ENCODE measurements at places on chromosomes 1 and 21.

DNA sequence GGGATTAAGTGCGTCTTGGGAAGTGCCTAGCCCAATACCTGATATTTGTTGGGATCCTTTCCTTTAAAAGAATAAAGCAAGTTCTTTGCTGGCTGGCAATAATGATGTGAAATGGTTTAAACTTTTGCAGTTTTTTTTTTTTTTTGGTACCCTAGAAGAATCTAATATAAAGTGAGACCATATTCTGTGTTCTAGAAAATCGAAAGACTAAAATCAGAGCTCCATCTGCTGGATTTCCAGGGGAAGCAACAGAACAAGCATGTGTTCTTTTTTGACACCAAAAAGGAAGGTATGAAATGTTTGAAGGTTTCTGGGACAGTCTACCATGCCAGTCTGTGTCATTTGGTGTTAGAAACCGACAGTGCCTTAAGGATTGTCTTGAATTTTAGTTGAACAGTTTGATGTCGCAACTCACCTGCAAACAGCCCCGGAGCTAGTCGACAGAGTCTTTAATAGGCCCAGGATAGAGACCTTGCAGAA, 6.4 kb downstream of the UTP11 start:
- DNase-seq, result no peak

DNA sequence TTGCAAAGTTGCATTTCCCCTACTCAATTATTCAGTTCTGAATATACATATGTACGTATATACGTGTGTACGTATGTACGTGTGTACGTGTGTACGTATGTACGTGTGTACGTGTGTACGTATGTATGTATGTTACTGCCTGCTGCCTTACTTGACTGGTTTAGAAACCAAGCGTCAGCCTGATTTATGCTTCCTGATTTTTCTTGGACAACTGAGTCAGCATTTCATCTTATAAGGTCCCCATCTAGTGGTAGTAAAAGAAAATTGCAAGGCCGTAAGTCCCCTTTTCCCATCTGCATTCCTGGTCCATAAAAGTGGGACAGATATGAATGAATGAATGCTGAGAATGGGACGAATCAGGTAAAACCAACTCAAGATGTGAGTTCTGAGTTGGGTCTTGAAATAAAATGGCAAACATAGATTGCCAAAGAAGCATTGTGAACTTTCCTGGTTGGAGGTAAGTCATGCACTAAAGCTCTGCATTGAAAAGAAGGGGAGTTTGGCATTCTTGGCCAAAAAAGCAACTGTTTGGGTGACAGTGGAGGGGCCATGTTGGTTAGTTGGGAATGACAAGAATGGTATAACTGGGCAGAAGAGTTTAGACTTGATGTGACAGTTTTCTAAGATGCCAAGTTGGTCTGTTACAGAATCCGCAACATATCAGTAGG, 76.4 kb upstream of the DNAH14 start:
- DNase-seq, result no peak

GRCh38 chr1:66368261-66368660, 165.7 kb upstream of the SGIP1 start:
- no peak for DNase-seq

- peak; percentile 63 for DNase-seq
Measured at GRCh38 chr1:172449585-172450523, 6.0 kb upstream of the PIGC start.

DNA sequence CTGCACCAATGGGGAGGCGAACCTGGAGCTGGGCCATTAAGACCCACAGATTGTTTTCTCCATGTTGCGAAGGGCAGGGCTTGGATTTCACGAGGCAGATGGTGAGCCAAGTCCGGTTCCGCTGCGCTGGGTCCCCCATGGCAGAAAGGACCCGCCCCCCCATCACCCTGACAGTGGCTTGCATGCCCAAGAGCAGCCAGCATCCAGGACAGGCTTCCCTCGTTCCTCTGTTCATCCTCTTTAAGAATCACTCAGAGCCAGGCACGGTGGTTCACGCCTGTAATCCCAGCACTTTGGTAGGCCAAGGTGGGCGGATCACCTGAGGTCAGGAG, 15.8 kb upstream of the NPHP4 start:
- DNase-seq, result no peak

Data from natural killer cell (primary cell).